ENCODE measurements at places on chromosomes 6 and 20. TPM values are rescaled to one million over a fixed set of nuclear protein-coding genes. Genes with fewer than 3 reads are reported as not detected.

- DNase-seq: no peak
- H3K36me3 ChIP-seq: no peaks in the 10 kb centered on the region
- peaks cover 26% of the 10 kb centered on the region for H3K4me1 ChIP-seq
- H3K27ac ChIP-seq: peak overlapping the region; percentile 20
- H3K4me3 ChIP-seq: no peak overlapping the region
- H3K27me3 ChIP-seq: peaks cover 4% of the 10 kb centered on the region
These were observed 32.6 kb downstream of the NTSR1 start for GRCh38 chr20:62741191-62741691.

DNA sequence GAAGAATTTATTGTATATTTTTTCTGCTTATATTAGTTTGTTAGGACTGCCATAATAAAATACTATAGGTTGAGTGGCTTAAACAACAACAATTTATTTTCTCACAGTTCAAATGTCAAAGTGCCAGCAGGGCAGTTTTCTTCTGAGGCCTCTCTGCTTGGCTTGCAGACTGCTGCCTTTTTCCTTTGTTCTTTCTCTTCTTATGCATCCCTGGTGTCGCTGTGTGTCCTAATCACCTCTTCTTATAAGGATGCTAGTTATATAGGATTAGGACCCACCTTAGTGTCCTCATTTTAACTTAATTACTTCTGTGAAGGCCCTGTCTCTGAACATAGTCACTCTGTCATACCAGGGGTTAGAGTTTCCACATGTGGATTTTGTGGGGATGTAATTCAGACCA, 354.4 kb downstream of the NKAIN2 start:
- H3K36me3 ChIP-seq: no peaks in the 10 kb centered on the region
- DNase-seq: no peak
- no peaks in the 10 kb centered on the region for H3K27me3 ChIP-seq
- H3K4me1 ChIP-seq: no peaks in the 10 kb centered on the region
- no peak overlapping the region for H3K4me3 ChIP-seq
- no peak overlapping the region for H3K27ac ChIP-seq

- DNase-seq: no peak
- H3K4me3 ChIP-seq: no peak overlapping the region
- H3K27ac ChIP-seq: no peak overlapping the region
These were observed 3.3 kb upstream of the PXDC1 start for GRCh38 chr6:3754776-3755175.

DNA sequence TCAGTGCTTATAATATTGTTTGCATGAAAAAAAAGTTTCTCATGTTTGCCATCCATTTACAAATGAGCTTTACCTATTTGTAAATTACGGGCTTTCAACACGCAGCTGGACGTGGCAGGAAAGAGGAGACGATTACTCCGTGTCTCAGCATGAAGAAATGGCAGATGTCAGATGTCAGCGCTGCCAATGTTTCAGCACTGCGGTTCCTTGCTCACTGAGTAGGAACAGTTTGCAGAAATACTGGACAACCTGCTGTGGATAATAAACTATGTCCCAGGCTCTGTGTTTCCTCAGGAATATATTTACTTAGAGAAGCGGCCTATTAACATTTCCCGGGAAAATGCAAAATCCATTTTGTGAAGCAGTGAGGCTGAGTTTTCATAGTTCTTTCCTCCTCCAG, 22.7 kb downstream of the RAMACL start:
- peaks cover 9% of the 10 kb centered on the region for H3K27me3 ChIP-seq
- H3K4me3 ChIP-seq: no peak overlapping the region
- no peak for DNase-seq
- peaks cover 6% of the 10 kb centered on the region for H3K36me3 ChIP-seq
- no peak overlapping the region for H3K27ac ChIP-seq

DNA sequence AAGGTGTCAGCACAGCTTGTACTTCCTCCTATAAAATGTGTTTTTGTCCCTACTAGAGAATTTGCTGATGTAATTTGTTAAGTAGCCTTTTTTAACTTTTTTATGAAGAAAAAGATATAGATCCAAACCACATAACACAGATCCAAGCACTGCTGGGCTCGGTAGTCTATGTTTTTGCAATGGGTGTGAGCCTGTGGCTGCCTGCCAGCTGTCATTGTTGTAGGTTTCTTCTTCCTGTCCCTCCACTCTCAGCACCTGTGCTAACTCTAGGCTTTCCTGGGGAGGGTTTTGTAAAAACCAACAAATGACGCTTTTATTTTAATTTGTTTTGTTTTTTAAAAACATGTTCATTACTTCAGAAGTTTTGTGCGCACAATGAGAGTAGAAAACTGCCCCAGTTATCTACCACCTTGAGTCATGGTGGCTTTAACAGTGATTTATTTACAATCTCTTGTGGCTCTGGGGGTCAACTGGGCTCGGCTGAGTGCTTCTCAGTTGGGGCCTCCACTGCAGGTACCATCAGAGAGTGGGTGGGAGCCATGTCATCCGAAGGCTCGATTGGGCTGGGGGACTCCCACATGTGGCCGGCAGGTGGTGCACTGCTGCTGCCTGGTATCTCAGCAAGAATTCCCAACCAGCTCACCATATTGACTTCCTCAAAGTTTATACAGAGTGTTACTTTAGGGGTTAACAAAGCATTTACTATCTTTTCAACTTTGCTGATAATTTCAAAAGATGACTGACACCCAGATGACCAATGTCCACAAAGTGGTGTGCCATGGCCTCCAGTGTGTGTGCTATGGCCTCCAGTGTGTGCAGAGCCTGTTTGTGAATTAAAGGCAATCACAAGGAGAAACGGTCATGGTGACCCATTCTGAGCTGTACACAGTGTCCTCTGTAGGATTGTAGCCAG, 3.0 kb upstream of the CCR6 start:
- H3K27ac ChIP-seq: no peak overlapping the region
- H3K4me1 ChIP-seq: peaks cover 47% of the 10 kb centered on the region
- DNase-seq: peak; percentile 34
- H3K27me3 ChIP-seq: no peaks in the 10 kb centered on the region
- no peaks in the 10 kb centered on the region for H3K36me3 ChIP-seq

GRCh38 chr20:34876406-34877282, at the start of gene ACSS2:
Gene ACSS2, plus strand, starts transcription at chr20:34876612. Its CDS starts 34 bp downstream, at chr20:34876646.
- H3K4me3 ChIP-seq: peak within 1 kb of the TSS; percentile 81
- no peaks in the 10 kb centered on the region for H3K36me3 ChIP-seq

DNA sequence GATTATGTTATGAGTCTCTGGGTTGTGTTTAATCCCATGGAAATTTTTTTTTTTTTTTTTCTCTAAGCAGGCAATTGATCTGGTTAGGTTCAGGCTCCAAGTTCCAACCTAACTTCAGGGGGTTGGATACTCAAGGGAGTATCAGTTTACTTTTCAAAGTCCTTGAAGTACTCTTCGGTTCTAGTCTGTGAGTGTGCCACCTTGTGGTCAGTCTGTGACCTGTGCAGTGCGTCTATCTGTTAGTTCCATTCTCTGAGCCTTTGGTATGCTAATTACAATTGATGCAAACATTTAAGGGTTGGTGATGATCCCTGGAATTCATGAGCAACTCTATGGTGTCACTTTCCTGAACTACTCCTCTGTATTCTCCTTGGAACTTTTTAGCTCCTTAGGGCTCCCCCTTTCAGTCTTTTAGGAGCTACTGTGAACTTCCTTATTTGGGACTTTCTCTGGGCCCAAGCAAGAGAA, 342.0 kb downstream of the SOX4 start:
- no peak for DNase-seq
- H3K27ac ChIP-seq: no peak overlapping the region
- H3K4me1 ChIP-seq: peaks cover 5% of the 10 kb centered on the region
- H3K27me3 ChIP-seq: no peaks in the 10 kb centered on the region
- no peak overlapping the region for H3K4me3 ChIP-seq
- no peaks in the 10 kb centered on the region for H3K36me3 ChIP-seq

DNA sequence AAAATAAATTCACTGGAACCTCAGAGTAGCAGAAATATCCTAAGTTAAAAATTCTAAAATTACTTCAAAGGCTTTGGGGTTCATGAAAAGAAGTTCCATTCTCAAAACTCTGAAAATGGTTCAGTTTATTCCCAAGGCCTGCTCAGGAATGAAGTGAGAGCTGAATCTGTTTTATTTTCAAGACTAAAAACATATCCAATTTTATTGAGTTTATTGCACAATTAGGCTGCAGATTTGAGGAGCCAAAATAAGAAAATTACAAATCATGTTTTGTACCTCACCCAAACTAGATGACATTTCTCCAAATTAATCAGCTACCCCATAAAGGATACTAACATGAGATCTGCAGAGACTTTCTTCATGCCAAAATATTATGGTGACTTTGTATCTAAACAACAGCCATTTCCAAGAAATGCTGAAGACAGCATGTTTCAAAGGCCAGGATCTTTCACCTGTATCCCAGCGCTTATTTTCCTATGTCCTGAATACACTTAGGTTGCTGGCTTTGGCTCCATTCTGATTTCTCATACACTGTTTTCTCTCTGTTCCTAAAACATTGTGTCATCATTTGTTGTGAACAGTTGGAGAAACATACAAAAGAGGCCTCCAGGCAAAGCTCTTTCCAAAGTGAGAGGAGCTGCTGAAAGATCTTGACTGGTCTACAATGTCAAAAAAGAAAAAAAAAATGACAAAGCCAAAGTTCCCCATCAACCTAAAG, 85.7 kb upstream of the F13A1 start:
- peaks cover 5% of the 10 kb centered on the region for H3K27me3 ChIP-seq
- H3K27ac ChIP-seq: no peak overlapping the region
- no peaks in the 10 kb centered on the region for H3K36me3 ChIP-seq
- H3K4me3 ChIP-seq: no peak overlapping the region
- no peaks in the 10 kb centered on the region for H3K4me1 ChIP-seq

- DNase-seq: no peak
- no peak overlapping the region for H3K27ac ChIP-seq
- no peaks in the 10 kb centered on the region for H3K4me1 ChIP-seq
These were observed 497.1 kb upstream of the ARID1B start for GRCh38 chr6:156280065-156280464.

Gene HAO1
- polyA plus RNA-seq: not detected

Gene C6orf15
- not detected for polyA plus RNA-seq

Gene TMEM14A
- 23.5 TPM for polyA plus RNA-seq

Gene FRS3
- not detected for polyA plus RNA-seq

Gene PDYN
- polyA plus RNA-seq: not detected

Gene AIF1
- polyA plus RNA-seq: 6.6 TPM
